ENCODE measurements at places on chromosomes 5 and 9.
A peak's percentile ranks its signal among the peaks of the same experiment; 100 is the strongest.

DNA sequence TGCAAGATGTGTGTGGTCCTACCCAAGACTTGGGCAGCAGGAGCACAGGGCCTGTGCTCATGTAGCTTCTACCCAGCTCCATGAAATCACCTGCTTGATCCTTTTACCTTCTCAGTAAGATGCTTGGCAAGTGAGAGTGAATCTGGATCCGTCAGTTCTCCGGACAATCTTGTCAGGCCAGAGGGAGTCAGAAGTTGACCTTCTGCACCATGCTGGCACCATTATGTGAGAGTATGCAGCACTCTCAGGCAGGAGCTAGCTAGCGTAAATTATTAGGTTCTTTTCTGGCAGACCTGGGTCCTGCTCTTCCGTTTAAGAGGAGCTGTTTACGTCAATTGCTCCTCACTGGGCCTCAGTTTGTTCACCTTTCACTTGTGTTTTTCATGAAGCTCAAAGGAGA lies 37.0 kb upstream of the ADAM19 start:
- no peak for DNase-seq

- no peak for DNase-seq
These were observed 11.1 kb downstream of the HNRNPAB start for GRCh38 chr5:178215280-178216002.

DNA sequence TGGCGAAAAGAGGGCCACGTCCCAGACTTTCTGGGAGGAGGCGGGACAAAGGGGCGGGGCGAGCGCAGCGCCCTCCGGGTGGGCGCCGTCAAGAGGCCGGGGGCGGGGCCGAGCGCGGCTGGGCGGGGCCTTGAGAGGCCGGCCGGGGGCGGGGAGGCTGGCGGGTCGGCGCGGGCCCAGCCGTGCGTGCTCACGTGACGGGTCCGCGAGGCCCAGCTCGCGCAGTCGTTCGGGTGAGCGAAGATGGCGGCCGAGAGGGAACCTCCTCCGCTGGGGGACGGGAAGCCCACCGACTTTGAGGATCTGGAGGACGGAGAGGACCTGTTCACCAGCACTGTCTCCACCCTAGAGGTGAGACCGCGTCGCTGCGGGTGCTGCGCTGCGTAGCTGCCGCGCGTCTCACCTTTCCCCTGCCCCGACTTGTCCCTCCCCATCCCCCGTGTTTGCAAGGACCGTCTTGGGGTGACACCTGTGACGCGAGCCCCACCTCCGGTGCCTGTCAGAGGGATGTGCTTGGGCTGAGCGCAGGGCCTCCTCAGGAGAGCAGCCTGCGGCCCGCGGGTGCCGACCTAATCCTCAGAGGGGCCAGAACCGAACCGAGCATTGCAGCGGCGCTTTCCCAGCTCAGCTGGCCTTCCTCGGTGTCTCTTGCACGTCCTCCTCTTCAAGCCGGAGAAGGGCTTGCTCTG lies at the start of gene SNX2:
Gene SNX2, plus strand, starts transcription at position 220 of the 689 bp plus-strand sequence. Its CDS starts 24 bp downstream, at position 244.
- DNase-seq, result peak; percentile 88

GRCh38 chr5:68662804-68663307 lies 431.0 kb upstream of the SLC30A5 start:
- peak; percentile 19 for DNase-seq

GRCh38 chr5:77629509-77630113 lies 8.9 kb downstream of the OTP start:
- DNase-seq, result no peak

DNA sequence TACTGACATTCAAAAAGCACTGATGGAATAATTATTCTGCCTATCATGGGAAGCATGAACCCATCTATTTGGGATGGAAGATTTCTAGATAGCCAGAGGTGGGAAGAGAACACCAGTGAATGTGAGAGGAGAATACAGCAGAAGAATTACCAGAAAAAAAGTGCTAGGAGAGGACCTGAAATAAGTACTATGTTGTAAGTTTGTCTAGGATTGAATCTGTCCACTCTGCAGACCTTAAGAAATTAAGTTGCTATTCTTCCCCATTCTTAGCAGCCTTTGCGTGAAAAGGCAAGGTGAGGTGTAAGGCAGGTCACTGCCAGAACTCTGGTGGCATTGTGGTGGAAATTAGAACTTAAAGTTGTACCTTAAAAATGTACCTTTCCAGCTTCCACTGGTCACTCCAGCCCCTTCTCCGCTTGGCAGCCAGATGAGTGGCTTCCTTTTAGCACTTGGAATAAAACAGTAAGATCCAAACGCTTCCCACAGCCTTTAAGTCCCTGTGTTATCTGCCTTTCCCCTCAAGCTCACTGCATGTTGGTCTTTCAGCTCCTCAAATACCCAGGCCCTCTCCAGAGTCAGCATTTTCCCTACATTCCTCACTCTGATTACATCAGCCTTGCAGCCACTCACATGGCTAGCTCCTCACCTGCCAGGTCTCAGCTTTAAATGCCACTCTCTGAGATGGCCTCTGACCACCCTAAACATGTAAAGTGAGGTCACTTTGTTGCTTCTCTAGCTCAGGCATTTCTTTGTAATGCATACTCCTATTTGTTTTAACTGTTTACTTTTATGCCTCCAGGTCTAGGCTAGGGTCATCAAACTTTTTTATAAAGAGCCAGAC lies 253.0 kb downstream of the EPB41L4A start:
- no peak for DNase-seq

DNA sequence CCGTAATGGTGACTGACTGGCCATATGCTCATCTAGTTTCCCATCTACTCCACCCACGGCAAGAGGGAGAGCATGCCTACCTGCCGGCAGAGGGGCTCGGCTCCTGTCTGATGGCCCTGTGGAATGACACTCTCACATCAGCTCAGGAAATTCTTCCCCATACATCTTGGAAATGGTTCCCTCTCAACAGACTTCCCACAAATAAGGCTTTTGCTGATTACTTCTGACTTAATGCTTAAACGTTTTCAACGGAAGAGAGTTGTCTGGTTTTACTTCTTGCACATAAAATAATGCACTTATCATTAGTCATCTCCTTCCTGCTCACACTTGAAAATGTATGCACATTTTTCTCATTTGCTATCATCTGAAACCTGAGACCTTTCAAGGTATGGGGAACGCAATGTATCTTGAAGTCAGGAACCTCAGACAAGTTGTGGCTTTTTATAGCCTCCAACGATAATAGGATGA lies 129.5 kb downstream of the TTLL11 start:
- peak; percentile 97 for DNase-seq

GRCh38 chr9:130240410-130241197 lies 25.0 kb upstream of the HMCN2 start:
- DNase-seq, result peak; percentile 61

DNA sequence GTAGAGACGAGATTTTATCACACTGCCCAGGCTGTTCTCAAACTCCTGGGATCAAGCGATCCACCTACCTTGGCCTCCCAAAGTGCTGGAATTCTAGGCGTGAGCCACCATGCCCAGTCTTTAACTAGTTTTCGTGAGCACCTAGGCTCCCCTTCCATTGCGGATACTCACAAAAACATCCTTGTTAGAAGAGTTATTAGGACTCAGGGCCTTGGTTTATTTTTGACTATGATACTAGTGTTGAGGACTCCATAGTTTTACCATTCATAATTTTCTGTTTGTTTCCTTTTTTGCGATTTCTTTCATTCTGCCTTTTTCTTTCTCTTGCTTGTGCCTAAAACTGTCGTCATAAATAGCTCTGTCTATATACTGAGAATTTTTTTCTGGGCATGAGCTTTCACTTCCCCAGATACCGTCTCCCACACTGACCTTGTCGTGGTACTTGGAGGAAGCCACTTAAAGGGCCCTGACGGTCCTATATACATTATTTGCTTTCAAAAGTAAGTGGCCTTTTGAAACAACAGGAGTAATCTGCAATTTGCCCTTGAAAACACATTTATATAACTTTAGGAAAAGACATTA lies 5.2 kb downstream of the F2R start:
- DNase-seq, result no peak

DNA sequence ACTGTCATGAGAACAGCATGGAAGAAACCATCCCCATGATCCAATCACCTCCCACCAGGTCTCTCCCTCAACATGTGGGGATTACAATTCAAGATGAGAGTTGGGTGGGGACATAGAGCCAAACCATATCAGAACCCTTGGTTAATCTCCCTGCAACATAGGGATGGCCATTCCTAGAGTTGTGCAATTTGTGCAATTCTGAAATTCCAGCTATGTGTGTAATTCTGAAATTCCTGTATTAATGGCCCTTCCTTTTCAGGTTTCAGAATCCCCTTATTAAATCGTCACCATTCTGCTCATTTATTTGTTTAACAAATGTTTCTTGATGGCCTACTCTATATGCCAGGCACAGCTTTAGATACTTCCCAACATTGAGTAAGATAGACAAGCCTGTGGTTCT lies 282.6 kb downstream of the SMARCA2 start:
- DNase-seq, result no peak

DNA sequence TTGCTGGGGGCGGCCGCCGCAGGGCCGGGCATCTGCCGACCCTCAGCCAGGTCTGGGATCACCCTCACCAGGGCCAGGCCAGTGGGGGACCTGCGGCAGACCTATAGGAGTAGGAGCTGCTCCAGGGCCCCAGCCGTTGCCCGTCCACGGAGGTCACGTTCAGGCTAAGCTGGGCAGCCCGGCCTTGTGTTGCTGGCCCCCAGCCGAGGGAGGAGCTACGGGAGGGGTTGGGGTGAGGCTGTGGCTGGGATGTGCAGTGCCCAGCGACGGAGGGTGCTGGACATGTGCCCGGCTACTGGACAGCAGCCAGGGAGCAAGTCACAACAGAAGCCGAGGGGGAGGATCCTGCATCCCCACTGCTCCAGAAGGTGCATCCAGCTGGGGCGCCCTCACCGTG lies 39.6 kb upstream of the SLC6A19 start:
- DNase-seq, result no peak

GRCh38 chr9:131447148-131447547 lies 53.3 kb downstream of the PRRC2B start:
- DNase-seq, result no peak

- no peak for DNase-seq
These were observed 881 bp upstream of the B4GALT1 start for GRCh38 chr9:33167972-33168461.

DNA sequence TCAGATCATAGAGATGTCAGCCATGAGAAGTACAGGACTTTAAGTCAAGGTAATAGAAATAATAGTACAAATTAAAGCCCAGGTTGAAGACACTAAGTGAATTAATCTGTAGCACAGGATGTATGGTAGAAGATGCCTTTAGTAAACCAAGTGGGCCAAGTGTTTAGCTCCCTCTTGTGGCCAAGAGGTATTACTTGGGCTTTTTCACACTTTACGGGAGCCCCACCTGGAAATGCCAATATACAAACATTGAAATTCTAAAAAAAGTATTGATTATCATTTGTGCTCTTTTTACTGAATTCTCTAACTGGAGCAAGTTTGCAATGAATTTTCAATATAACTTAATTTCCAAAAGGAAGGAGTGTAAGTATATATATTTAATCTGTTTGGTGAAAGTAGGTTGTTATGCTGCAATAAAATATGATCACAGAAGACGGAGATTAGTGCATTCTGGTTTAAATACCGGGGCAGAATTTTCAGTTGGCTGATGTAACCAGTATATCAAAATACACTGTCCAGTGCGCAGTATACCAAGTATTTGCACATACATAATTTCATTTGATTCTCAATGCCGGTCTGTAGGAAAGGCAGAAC lies 84.7 kb downstream of the PARP8 start:
- peak; percentile 38 for DNase-seq

DNA sequence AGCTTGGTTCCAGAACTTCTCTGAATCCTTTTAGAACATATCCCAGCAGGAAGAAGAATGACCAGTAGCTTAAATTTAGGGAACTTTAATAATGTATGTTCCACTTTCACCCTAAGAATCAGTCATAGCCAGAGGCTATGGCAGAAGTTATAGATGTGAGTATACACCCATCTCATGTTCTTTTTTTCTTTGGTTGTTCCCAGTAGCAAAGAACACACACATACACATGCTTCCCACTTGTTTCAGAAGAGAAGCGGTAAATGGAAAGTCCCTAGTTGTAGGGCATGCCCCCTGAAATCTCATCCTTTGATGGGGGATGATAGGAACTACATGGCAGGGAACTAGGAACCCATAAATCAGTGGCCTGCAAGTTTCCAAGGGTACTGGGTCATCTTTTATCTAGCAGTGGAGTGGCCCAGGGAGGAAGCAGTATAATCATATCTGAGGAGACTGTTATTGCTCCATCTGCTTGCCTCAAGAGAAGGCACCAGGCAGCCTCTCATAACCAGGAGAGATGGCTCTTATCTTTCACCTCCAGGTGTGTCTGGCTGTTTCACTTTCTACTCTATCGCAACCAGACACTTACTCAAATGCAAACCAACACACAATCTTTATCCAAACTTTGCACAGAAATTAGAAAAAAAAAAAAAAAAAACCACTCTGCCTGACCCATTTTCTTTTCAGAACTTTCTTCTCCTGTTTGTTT lies 109.5 kb downstream of the SNCAIP start:
- DNase-seq, result no peak

GRCh38 chr5:86865256-86865785 lies 247.6 kb downstream of the COX7C start:
- DNase-seq, result no peak

DNA sequence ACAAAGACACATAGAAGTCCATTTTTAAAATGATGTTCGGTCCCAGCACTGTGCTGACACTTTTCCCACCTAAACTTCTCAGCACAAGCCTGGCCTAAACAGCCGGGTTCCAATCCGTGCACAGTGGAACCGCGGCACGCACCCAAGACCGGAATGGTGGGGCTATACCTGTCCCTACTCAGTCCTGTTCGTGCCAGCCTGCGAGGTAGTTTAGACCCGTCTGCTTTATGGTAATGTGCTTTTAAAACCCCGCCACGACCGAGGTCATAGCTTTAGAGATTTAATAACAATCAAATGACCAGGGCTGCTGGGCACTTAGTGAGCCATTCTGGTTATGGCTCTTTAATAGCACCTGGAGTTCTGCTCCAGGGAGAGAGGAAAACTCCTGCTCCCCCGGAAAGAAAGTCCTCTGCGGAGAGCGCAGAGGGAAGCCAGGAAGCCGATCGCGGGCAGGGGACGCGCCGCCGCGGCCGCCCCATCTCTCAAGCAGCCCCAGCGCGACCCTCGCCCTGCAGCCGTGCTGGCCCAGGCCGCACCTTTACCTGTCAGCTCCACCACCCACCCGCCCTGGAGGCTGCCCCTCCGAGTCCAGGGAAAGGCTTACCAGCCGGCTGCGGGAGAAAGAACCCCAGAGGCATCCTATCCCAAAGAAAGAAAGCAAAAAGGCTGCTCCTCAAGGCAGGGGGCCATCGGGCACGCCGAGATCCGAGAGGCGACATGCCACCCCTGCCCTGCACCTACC lies 511 bp downstream of the ARL15 start:
- no peak for DNase-seq

- DNase-seq, result peak; percentile 55
These were observed 79.6 kb downstream of the PDE4D start for GRCh38 chr5:59813761-59814536.

GRCh38 chr5:31730139-31730538 lies 91.2 kb downstream of the PDZD2 start:
- DNase-seq, result no peak

DNA sequence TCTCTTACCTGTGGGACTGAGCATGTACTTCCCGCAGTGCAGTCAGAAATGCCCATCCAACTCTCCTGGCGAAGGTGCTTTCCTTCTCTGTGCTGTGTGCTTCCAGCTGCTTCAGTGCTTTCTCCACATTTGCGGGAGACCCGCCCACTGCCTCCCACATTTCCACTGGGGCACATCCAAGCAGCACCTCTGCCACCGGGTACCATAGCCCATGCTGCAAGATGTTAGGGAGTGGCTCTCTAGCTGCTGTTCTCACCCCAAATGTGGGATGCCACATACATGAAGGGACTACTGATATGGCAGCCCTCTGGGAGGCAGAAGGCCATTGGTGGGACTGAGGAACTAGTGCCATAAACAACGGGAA lies 8.8 kb downstream of the DMAC1 start:
- no peak for DNase-seq
